ENCODE measurements at places on chromosomes 6 and 20.

DNA sequence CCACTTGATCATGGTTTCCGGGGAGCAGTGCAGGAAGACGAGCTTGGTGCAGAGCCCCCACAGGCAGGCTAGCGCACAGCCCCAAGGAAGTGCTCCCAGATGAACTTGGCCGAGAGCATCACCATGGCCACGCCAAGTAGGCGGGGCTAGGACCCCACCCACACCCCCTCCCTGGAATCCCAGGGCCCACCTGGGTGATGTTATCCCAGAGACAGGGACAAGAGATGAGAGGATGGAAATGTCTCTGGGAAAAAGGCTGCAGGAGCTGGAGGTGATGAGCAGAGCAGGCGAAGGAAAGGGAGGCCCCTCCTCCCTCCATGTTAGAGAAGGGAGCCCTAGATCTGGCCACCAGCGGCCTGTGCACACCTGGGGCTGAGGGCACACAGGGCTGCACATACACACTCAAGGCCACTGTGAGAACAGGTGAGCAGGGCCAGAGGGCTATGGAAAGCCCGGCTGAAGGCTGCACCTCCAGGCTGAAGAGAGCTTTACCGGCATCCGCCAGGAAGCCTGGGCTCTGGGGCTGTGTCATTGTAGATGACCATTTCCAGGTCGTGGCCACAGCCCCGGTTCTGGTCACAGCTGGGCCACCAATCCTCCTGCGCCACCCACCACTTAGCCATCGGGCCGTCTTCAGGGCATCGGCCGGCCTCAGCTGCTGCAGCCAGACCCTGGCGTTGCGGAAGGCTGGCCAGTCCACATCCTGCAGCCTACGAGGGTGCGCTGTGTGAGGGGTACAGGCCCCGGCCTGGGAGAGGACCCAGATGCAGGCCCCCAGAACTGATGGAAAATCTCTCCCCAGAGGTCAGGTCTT is 24.9 kb downstream of the NPEPL1 start:
- DNase-seq, result no peak

GRCh38 chr20:22805219-22805618 is 220.8 kb upstream of the FOXA2 start:
- no peak for DNase-seq

- no peak for DNase-seq
These were observed 1.4 kb upstream of the MUC21 start for GRCh38 chr6:30981942-30982772.

- DNase-seq, result no peak
These were observed 4.2 kb upstream of the CTSZ start for GRCh38 chr20:59010995-59011873.

- DNase-seq, result no peak
These were observed 2.0 kb downstream of the LY86 start for GRCh38 chr6:6590530-6590929.

DNA sequence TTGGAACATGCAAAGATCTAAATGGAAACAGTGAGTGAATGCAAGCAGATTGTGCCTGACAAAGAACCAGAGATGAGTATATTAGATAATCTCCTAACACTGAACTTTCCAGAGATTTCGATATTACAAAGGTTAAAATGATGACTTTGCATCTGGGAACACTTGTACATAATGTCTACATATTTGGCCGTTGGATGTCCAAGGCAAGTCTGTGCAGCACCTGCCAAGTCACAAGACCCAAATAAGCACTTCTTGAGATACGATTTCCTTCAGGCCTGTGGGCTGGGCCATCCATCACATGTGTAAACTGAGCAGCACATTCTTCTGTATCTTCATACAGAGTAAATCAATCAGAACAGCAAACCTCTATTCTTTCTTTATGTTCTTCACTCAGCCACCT is 32.5 kb upstream of the SMLR1 start:
- no peak for DNase-seq

DNA sequence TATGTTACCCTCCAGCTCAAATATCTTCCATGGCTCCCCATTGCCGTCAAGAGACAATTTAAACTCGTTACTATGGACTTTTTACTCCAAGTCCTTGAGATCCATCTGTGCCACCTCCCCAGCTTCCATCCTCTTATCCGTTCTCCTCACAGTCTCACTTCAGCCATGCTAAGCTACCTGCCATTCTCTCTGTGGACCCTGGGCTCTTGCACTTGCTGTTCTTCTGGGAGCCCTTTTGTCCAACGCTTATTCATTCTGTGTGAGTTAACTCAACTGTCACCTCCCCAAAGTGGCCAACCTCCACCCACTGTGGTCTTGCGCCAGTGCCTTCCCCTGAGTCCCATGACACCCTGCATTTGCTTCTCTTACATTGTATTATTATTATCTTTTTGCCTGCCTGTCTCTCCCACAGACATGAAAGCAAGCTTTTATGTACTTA is 132.4 kb downstream of the BCAS1 start:
- no peak for DNase-seq
